ENCODE measurements at places on chromosomes 5 and 9.

DNA sequence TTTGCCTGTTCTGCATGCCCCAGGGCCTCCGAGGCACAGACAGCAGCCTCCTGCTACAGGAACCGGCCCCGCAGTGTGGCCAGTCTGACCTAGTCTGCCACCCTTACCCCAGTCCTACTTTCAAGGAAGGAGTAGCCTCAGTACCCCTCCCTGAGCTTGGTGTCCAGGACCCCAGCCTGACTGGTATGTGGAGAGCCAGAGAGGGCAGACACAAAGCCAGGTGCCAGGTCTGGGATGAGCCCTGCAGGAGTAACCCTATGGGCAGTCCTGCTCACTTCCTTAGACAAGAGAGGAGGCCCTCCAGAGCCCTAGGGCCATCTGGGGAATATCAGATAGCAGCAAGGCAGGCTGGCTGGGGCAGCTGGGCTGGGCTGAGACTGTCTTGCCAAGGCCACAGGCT, 67.8 kb downstream of the NRG2 start:
- DNase-seq, result no peak

DNA sequence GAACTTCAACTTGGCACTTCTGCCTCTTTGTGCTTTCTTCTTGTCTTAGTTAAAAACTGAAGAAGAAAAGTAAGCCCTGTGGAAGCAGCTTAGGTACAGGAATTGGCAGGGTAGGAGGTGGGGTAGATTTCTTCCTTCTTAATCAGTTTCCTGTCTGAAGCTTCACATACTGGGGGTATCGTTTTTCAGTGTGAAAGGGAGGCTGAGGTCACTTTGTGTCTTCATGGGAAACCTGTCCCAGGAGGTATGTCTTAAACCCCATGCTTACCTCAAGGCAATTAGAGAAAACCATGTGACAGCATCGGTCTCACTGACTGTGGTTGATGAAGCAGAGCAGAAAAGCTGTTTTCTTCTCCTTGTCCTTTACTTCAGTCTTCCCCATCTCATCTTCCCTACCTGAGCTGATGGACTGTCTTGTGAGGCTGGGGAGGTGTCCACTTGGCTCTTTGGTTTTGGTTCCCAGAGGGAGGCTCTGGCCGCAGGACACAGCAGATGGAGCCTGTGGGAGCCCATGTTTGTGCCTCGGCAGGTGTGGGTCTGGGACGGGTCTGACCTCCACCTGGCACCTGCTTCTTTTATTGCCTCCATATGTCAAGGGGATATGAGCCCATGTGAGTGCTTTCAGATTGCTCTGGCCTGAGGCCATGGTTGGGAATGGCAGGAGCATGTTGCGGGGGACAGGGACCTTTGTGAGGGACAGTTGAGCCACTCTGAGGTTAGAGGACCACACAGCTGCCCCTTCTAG, 47.0 kb downstream of the SH3GL2 start:
- peak; percentile 54 for DNase-seq

DNA sequence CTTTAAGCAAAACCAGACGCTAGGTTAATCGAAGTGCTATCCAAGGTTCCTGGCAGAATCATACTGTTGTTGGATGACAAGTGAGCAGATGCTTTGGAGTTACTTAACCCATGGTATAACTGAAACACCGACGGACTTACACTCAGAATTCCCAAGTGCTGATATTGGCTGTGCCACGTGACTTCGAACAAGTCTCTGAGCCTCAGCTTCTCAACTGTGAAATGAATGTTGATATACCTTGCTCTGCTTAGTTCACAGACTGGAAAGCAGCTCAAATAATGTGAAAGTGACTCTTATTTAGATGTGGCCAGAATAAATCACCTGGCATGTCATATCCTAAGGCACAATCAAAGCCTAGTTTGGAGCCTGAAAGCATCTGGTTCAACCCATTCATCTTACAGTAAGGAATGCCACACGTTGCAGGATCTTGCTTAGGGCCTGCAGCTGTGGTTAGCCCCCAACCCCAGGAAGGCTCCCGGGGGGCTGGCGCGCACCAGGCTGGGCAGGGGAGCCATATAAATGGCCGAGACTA, 759 bp downstream of the GEMIN5 start:
- DNase-seq, result peak; percentile 35

GRCh38 chr9:111516061-111516465, 8.9 kb upstream of the ZNF483 start:
- peak; percentile 13 for DNase-seq

DNA sequence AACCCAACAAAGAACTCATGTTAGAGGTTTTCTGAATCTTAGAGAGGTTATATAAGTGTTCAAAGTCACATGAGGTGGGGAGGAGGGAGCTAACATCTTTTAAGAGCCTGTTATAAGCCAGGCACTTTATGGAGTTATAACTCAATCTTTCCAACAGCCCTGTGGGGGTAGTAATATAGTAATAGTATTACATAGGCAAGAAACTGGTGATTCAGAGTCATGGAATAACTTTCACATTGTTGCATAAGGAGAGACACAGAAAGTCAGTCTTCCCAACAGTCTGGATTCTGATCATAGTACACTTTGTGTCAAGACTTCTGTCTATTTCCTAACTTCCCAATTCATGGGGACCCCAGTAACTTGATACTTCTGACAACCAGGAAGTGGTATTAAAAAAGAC, 89.2 kb downstream of the ACER2 start:
- no peak for DNase-seq
